ENCODE measurements at places on chromosomes 16 and 17.
A peak's percentile ranks its signal among the peaks of the same experiment; 100 is the strongest.

DNA sequence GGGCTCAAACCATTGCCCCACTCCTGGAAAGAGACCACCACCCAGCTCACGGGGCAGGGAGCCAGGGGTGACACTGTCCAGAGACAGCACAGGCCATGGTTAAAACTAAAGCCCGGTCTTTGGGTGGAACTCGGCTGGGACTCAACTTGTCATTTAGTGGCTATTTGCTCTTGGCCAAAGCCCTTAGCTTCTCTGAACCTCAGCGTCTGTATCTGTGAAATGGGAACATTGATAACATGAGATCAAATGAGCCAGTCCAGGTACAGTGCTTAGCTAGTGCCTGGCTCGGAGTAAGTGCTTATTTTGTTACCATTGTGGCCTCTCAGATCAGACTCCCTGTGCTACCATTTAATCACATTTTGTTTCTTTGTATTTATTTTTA, 48.5 kb downstream of the RTN4RL1 start:
- no peak for DNase-seq

GRCh38 chr17:68462381-68463210, 5.3 kb upstream of the WIPI1 start:
- peak; percentile 80 for DNase-seq

GRCh38 chr17:4004517-4005295, 40.5 kb upstream of the ATP2A3 start:
- DNase-seq, result peak; percentile 74

- no peak for DNase-seq
Measured at GRCh38 chr16:27108051-27108770, 41.5 kb downstream of the C16orf82 start.

DNA sequence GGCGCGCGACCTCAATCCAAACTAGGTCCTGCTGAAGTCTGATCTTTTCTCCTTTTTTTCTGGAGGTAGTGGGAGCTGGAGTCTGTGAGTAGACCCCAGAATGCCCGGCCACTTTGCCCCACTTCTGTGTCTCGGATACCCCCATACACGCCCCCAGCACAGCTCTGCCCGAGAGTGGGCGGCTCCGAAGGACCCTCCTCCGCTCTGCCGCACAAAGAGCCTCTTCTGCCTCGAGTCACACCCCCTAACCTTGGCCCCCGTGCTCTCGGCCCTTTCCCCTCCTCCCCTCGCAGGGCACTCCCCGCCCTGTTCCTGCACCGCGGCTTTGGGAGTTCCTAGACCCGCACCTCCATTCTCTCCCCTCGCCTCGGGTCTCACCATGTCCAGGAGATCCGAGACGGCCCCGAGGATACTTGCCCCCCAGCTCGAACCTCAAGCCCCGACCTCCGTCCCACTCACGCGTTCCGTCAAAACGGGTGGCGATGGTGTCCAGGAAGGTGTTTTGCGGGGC, 476 bp downstream of the KCNH4 start:
- DNase-seq, result no peak

GRCh38 chr17:44637066-44637465, 19.2 kb upstream of the MEIOC start:
- DNase-seq, result no peak

GRCh38 chr16:78163772-78164670, 64.6 kb downstream of the WWOX start:
- DNase-seq, result no peak

DNA sequence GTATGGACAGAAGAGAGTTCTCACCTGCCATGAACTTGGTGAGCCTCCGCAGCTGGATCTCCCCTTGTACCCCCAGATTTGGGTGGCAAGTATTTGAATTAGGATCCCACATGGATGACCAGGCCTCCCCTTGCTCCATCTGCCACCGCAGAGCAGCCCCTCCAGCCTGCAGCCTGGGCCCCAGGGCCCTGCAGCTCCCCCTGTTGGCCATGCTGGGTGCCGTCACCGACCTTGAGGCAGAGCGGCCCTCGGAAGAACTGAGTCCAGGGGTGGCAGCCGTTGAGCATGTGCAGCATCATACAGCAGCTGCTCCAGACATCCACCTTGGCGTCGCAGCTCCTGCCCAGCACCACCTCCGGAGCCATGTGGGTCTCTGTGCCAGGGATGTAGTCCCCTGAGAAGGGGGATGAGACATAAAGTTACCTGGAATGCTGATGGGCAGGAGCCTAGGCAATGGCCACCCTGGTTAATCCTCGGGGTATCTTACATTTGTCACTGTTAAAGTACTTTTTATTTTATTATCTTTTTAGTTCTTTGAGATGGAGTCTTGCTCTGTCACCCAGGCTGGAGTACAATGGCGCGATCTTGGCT, 9.0 kb upstream of the SPATA32 start:
- peak; percentile 76 for DNase-seq

GRCh38 chr17:79952901-79953300, 82.8 kb downstream of the TBC1D16 start:
- no peak for DNase-seq

GRCh38 chr17:8146381-8147140, 5.6 kb downstream of the PER1 start:
- no peak for DNase-seq

GRCh38 chr16:53829186-53829747, 125.3 kb downstream of the FTO start:
- no peak for DNase-seq

- peak; percentile 17 for DNase-seq
Measured at GRCh38 chr17:50206604-50207293, 5.3 kb upstream of the COL1A1 start.

GRCh38 chr17:863880-864279, 81.7 kb downstream of the MRM3 start:
- no peak for DNase-seq

GRCh38 chr16:56742030-56742984, 12.4 kb downstream of the NUP93 start:
- no peak for DNase-seq

GRCh38 chr17:37100231-37100630, 151.5 kb downstream of the AATF start:
- no peak for DNase-seq

DNA sequence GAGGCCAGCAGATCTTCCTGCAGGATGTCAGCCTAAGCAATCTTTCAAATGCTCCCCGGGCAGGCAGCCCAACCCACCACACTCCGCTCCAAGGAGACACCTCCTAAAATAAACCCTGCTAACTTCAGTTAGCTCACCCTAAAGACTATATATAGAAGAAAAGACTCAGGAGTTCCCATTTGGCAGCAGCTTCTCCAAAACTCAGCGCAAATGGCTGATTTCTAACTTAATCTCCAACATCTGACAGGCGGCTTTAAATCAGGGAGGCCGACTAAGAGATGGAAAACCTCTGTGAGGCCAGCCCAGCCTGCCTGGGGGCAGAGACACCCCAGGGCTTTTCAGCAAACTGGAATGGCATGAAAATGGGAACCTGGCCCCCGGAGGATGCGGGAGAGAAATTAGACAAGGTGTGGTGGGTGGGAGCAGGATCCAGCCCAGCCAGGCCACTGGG, 91.6 kb downstream of the XYLT1 start:
- DNase-seq, result no peak

DNA sequence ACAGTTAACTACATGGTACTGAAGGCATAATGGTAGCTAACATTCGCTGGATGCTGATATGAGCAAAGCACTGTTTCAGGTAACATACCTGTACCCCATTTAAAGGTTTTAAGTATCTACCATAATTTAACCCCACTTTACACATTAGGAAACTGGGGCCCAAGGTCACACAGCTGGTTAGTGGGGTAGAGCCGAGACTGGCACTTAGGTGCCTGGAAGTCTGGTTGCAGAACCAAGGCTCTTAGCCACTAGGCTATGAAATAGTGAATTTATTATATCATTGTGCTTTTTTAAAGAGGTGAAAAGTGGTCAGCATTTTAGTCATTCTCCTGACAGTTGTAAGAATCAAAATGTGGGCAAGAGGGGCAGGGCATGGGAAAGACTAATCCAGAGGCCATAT, 25.2 kb downstream of the SIAH1 start:
- no peak for DNase-seq

DNA sequence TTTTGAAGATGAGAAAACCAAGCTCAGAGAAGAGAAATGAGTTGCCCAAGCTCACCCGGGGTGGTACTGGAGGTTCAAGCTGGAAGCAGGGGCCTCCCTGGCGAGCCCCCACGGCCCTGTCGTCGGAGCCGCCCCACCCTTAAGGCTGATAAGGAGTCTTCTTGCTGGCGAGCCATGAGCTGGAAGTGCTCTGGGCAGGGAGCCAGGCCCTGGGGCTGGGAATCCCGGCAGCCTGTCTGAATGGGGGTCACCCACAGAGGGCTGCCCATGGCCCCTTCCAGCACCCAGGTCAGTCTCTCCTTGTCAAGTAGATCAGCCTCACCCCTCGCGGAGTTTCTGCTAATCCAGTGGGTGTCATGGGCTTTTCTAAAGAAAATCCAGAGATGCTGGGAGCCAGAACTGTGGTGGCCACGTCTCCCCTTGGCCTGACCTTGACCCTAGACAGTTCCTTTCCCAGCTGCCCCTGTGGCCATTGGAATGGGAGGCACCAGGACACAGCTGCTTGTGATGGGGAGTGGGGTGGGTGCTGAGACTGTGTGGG, 1.2 kb upstream of the P2RX1 start:
- DNase-seq, result no peak

DNA sequence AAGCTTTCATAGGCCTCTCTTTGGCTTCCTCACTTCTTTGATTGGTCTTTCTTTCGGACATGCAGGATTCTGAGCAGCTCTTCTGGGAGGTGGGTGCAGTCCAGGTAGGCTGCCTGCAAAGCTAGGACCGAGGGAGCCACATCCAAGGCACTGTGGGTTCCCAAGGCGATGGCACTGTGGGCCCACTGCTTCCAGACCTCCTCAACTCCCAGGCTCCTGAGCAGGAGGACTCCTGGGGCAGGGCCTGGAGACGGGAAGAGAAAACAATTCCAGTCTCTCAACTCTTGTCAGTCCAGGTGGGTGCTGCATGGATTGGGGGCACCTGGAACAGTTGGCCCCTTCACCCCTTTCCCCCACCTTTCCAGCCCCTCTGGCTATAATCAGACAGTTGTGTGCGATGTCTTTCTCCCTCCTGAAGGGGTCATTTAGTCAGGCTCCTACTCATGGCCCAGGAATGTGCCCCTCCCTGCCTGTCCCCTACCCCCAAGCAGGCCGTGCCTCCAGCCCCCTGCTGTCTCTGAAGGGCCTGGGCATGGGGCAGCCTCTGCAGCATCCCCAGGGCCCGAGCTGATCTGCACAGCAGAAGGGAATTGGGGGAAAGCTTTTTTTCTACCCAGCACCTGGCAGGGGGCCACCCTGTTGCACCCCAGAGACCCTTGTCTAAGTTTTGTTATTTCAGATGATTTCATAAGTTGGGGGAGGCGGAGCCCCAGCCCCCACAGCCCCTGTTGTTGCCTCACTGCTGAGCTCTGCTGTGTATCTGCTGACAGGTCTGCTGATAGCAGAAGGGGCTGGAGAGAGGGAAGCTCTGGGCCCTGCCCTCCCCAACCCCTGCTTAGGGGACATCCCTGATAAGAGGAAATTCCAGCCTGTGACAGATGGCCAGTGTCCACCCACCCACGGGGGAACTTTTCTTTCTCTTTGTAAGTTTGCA, 330.3 kb downstream of the SEC14L1 start:
- DNase-seq, result no peak

DNA sequence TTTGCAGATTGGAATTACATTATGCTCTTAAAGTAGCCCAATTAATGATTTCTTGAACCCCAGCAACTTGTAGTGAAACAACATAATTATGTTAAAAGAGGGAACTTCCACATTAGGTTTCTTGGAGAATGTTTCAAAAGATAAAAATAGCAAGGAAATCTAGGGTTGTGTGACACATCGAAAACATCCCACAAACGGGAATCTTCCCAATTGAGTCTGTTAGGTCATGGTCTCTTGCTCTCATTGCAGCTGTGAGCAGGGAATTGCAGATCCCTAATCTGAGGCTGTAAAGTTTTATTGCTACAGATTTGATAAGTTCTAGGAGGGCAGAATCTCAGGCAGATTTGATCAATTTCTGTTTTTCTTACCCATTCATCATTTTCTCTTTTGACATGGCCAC, 6.7 kb upstream of the LPO start:
- no peak for DNase-seq

DNA sequence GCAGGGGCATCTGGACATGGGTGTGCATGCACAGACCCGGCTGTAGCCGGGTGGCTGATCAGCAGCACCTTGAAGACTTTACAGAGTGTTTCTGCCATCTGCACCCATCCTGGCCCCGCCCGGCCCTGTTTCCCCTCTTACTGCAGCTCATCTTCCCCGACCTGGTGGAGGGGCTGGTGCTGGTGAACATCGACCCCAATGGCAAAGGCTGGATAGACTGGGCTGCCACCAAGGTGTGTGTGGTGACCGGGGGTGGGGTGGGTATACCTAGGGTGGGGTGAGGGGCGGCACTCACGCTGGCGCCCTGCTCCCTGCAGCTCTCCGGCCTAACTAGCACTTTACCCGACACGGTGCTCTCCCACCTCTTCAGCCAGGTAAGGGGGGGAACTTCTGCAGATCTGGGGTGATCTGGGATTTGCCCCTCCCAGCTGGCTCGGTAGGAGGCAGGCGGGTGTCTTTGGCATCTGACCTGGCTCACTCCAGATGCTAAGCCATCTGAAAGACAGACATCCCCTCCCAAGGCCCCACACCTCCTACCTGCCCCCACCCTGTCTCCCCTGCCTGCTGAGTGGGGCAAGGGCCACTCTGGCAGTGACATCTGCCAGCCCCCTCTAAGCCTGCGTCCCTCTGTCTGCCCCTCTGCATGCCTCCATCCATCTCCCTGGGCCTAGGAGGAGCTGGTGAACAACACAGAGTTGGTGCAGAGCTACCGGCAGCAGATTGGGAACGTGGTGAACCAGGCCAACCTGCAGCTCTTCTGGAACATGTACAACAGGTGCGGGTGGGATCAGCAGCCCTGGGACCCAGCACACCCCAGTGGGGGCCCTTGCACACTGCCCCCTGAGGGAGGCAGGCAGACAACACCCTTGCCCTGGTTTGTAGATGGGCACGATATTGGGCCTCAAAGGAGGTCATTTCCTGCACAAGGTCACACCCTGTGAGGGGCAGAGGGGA, 6.6 kb downstream of the NDRG4 start:
- DNase-seq, result no peak

GRCh38 chr16:74601126-74601871, 5.6 kb downstream of the GLG1 start:
- DNase-seq, result peak; percentile 80

GRCh38 chr16:65038100-65038499, 83.8 kb downstream of the CDH11 start:
- DNase-seq, result no peak

DNA sequence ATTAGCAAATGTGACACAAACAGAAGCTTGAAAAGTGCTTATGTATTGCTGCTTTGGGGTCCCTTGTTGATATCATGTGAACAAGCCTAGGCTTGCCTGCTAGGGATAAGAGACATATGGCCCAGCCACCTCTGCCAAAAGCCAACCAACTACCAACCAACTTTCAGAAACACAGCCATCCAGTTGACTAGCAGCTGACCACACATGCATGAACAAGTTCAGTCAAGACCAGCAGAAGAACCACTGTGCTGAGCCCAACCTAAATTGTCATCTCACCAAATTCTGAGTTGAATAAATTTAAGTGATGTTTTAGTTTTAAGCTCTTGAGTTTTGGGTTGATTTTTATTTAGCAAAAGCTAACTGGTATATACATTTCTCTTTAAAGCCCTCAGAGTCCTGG, 3.5 kb downstream of the ERN2 start:
- no peak for DNase-seq

All from CD4-positive, alpha-beta T cell treated with Interleukin-17A for 4 hours (primary cell).